ENCODE measurements at places on chromosomes 12 and 14.

GRCh38 chr14:41285186-41285748, 321.4 kb upstream of the LRFN5 start:
- peak; percentile 60 for DNase-seq

- DNase-seq, result no peak
Observed at GRCh38 chr14:85439696-85440328, 90.1 kb upstream of the FLRT2 start.

- DNase-seq, result no peak
Observed at GRCh38 chr12:80316222-80316621, 127.8 kb upstream of the PTPRQ start.

GRCh38 chr14:36604757-36605505, 22.5 kb upstream of the NKX2-8 start:
- DNase-seq, result peak; percentile 77

GRCh38 chr12:13613297-13613696, 368.1 kb downstream of the GRIN2B start:
- DNase-seq, result no peak

- no peak for DNase-seq
Observed at GRCh38 chr14:30177781-30178180, 250.1 kb upstream of the PRKD1 start.

DNA sequence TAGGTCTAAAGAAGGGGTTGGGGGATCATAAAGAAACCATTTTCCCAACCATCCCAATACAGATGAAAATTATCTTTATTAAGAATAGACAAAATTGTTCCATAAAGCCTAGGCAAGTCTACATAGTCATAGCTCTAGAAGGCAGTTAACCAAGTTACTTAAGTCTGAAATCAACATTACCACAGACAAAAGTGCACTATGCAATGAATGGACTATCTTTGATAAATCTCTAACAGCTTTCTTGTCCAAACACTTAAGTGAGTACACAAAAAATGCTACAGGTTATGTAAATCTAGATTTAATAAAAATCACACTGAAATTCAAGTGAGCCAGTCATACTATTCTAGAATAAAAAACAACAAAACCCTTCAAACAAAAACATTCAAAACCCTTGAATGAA, 87.0 kb upstream of the GPHB5 start:
- DNase-seq, result no peak

GRCh38 chr14:57480051-57480450, 13.6 kb downstream of the CCDC198 start:
- no peak for DNase-seq

DNA sequence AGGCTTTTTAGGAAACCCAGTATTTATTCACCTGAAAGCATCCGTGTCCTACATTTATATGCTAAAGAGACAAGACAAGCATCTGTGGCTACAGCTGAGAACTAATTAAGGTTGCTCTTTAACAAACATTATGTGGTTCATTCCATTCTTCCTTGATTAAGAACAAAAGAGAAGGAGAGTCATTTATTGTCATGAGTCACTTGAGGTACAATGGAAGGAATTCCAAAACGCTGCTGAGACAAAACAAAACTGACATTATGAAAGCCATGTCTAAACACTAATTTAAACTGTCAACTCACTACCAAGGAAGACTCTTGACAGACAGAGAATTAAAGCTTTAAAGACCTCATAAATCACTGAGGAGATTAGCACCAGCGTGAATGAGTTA, 214.4 kb downstream of the BMP4 start:
- no peak for DNase-seq

DNA sequence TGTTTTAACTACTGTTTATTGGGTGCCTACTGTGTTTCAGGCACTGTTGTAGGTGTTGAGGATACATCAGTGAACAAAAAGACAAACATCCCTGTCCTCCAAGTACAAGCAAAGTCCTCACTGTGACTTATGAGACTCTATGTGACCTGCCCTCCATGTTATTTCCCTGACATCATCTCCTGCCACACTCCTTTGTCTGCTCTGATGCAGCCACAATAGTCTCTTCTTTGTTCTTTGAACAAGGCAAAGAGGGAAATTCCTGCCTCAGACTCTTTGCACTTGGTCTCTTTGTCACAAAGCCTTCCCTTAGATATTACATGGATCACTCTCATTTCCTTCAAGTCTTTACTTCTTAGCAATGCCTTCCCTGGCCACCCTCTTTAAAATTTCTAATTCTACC, 240.1 kb upstream of the SRRM4 start:
- DNase-seq, result no peak

GRCh38 chr14:74638066-74638465, 26.0 kb upstream of the LTBP2 start:
- no peak for DNase-seq

GRCh38 chr12:91163116-91163515, 19.5 kb downstream of the DCN start:
- no peak for DNase-seq

GRCh38 chr12:109356577-109356976, 8.9 kb downstream of the MYO1H start:
- no peak for DNase-seq
